ENCODE measurements at places on chromosomes 11 and 22.

- no peak for DNase-seq
Observed at GRCh38 chr22:50601669-50602337, 1.2 kb downstream of the MAPK8IP2 start.

- no peak for DNase-seq
Observed at GRCh38 chr11:79430280-79430679, 10.6 kb downstream of the TENM4 start.

- DNase-seq, result no peak
Observed at GRCh38 chr22:24027991-24028390, 16.9 kb downstream of the CABIN1 start.

DNA sequence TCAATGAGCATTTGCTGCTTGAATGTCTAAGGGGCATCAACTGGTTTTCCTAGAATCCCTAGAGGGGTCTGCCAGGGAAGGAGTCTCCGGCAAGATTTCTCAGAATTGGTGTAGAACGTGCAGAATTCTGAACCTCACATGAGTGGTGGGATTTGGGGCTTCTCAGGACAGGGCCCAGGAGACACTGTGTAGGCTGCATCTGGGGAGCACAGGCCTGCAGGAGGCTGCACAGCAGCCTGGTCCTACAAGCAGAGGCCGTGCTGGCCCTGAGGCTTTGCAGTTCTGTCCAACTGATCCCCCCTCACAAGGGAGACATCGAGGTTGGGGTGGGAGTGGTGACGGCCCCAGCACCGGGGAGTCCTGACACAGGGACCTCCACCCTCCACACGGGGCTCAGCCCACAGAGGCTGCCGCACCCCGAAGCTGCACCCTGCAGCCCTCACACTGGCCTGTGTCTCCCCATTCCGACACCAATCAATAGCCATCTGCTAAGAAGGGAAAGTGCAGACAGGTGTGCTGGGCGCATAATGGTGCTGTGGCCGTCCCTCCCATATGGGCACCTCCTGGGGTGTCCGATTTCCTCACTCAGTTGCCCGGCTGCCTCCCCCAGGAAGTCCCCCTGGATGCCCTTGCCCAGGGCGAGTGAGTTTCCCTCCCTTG is 688.1 kb downstream of the BRD1 start:
- DNase-seq, result no peak

- no peak for DNase-seq
Observed at GRCh38 chr22:36871669-36872081, 10.9 kb downstream of the NCF4 start.

- no peak for DNase-seq
Observed at GRCh38 chr11:528815-529727, 6.3 kb downstream of the HRAS start.

DNA sequence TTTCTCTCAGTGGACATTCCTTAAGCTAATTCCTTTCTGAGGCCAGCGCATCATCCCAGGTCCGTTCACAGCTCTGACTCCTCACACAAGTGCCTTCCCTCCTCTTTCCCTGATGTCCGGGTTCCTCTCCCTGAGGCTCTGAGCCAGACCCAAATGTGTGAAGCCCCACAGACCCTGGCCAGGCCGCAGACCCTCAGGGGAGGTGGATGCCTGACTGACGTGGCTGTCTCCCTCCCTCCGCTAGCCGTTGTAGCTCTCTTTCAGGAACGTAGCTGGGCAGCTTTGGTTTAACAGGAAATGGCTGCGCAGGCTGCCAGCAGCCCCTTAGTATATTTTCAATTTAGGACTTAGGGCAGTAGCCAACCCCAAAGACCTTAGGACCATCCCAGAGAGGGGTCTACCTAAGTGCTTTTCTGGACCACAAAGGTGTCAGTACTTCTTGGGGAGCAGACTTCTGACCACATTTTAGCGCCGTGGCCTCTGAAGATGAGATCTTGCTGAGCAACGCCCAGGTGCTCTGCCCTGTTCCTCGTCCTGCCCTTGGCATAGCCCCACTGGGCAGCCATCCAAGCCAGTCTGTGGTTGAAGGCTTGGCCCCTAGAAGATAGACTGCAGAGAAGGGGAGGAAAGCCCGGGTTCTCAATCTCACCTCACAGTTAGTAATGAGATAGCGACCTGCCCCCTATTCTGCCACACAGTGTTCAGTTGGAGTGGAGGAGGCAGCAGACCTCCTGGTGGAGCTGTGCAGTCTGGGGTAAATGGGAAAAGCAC is 27.0 kb downstream of the MYBPC3 start:
- no peak for DNase-seq

DNA sequence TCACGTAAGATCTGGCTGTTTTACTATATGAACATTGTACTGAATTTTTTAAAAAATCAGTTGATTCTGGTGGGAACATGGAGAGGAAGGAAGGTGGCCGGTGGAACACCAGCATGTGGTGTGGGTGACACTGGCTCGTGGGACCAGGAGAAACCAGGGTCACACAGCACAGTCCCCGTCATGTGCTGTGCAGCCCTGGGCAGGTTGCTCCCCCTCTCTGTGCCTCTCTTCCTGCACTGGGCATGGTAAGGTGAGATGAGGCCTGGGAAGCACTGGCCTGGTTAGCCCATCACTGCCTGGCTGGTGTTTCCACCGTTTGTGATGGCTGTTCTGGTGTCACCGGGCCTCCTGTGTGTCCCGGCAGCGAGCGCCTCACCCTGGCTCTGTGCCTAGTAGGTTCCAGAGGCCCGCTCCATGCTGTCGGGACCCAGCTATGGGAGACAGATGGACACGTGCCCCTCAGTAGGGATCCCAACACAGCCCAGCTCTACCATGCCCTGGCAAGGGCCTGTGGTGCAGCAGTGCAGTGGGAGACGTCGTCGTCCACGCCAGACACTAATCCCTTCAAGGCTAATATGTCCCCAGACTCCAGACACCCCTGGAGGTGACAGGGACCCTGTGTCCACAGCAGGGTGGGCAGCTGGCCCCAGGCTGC is 88.2 kb upstream of the LINC01488 start:
- no peak for DNase-seq

GRCh38 chr11:69380451-69380901 is 86.5 kb downstream of the MYEOV start:
- DNase-seq, result no peak

DNA sequence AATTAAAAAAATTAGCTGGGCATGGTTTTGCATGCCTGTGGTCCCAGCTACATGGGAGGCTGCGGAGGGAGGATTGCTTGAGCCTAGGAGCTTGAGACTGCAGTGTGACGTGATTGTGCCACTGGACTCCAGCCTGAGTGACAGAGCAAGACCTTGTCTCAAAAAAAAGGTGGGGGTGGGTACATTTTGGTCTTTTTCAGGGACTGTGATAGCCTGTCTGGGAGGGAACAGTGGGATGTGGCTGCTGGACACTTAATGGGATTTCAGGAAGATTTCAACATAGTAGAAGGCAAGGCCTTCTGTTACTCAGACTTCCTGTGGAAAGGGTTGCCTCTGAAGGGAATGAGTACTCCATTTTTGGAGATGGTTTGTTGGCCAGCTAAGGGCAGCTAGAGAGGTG is 40.6 kb downstream of the RELT start:
- DNase-seq, result no peak

GRCh38 chr22:23029521-23030228 is 40.6 kb upstream of the GNAZ start:
- DNase-seq, result no peak

DNA sequence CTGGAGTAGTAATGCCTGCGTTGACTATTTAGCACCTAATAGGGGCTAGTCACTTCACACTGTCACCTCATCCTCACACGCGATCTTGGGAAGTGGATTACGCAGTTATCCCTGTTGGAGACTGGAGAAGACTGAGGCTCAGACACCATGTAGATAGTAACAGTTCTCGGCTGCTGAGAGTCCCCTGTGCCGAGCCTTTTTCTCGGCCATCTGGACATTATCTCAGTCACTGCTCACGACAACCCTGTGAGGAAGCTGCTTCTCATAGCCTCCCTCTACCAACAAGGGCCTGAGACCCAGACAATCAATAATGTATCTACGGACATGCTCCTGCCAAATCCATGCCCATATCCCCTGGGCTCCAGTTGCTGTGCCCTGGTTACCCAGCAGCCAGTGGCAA is 25.9 kb downstream of the SCUBE1 start:
- no peak for DNase-seq

- DNase-seq, result no peak
Observed at GRCh38 chr22:46381142-46381541, 45.6 kb downstream of the TRMU start.

- no peak for DNase-seq
Observed at GRCh38 chr11:113578033-113578380, 102.8 kb upstream of the DRD2 start.

DNA sequence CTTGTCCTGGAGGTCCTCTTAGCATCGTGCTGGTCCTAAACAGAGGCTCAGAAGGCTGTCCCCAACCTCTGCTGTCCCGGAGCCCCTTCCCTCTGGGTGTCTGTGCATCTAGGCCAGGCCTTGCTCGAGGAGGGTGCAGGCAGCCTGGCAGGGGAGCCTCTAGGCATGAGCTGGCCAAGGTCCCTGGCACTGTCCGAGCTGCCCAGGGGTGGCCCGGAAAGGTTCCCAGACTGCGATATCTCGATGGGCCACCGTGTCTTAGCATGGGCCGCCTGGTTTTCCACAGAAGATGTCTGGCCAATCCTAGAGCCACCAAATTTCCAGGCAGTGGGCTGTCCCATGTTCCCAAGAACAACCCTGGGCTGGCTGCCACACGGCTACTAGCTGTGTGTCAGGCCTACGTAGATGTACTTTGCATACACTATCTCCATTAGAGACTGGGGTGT is 24.6 kb upstream of the SMIM38 start:
- no peak for DNase-seq

- no peak for DNase-seq
Observed at GRCh38 chr11:36478700-36479329, 31.3 kb downstream of the TRAF6 start.

- no peak for DNase-seq
Observed at GRCh38 chr11:13140873-13141655, 131.9 kb downstream of the RASSF10 start.

DNA sequence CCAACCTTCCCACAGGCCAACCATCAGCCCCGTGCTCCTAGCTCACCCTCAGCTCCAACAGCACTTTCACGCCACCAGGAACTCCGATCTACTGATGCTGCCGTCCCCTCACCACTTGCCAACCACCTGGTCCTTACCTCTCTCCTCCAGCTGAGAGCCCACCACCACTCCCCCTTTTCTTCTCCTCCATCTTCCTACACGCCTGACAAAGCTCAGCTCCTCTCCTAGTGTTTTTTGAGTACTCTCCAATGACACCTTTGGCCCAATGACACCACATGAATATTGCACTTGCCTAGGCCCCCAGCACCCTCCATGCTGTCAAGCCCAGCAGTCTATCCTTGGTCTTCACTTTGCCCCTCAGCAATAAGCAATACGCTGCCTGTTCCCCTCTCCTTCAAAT is 30.7 kb downstream of the HIRA start:
- DNase-seq, result no peak

DNA sequence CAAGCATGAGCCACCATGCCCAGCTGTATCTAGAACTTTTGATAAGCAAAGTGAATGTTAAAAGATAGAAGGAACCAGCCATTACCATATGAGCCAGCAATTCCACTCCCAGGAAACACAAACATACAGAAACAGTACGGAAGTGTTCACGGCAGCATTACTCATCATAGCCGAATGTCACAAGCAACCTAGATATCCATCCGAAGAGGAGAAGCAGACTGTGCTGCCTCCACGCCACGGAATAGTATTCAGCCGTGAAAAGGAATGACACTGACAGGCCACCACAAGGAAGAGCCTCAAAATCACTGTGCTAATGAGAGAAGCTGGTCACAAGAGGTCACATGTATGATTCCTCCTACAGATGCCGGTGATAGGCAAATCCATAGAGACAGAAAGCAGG is 17.6 kb upstream of the MGAT3 start:
- no peak for DNase-seq

GRCh38 chr11:15483205-15483604 is 368.5 kb downstream of the INSC start:
- no peak for DNase-seq

DNA sequence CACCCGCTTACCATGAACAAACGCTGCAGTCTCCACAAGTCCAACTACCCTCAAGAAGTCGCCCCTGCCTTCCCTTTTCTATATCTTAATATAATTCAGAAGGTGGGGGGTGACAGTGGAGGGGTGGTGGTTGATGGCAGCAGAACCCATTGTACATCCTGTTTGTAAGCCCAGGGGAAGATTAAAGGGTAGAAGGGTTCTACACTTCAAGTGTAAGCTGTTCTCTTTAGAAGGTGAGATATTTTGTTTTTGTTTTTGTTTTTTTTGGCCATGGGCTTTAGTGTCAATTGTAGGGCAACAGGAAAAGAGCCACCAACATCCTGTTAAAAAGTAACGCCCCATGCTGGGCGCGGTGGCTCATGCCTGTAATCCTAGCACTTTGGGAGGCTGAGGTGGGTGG is 34.9 kb upstream of the RRAS2 start:
- no peak for DNase-seq

GRCh38 chr11:44258190-44258489 is 51.8 kb downstream of the ALX4 start:
- no peak for DNase-seq

DNA sequence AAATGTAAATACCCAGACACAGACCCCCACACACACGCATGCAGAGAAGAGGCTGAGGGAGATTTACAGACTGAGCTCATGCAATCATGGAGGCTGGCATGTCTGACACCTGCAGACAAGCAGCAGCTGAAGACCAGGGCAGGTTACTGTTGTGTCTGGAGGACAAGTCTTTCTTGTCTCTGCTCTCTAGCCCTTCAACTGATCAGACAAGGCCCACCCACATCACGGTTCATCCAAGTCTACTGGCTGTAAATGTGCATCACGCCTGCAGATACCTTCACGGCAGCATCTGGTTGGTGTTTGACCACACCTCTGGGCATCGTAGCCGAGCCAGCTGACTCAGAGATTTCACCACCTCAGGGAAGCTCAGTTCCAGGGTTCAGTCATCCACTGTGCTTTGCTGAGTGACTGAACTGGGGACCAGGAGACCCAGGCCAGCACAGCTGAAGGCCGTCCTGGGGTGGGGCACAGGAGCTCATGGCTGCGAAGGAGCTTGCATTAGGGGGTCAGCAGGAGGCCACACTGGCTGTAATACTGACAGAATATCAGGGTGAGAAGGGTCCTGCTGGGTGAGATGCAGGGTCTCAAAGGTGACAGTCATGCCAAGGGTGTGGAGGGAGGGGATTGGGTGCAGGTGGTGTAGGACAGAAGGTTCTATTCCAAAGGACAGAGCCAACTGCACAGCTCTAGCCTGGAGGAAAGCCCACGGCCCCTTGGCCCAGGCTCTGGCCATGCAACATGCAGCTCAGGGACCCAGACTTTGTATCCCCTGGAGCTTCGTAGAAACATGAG is 304.9 kb downstream of the BRD1 start:
- DNase-seq, result no peak
